ENCODE measurements at places on chromosomes 3 and 15.
A peak's percentile ranks its signal among the peaks of the same experiment; 100 is the strongest.

GRCh38 chr3:134998855-134999254 lies 203.8 kb downstream of the EPHB1 start:
- no peak for DNase-seq

- DNase-seq = no peak
These were observed 51.8 kb upstream of the PLXND1 start for GRCh38 chr3:129658110-129658843.

DNA sequence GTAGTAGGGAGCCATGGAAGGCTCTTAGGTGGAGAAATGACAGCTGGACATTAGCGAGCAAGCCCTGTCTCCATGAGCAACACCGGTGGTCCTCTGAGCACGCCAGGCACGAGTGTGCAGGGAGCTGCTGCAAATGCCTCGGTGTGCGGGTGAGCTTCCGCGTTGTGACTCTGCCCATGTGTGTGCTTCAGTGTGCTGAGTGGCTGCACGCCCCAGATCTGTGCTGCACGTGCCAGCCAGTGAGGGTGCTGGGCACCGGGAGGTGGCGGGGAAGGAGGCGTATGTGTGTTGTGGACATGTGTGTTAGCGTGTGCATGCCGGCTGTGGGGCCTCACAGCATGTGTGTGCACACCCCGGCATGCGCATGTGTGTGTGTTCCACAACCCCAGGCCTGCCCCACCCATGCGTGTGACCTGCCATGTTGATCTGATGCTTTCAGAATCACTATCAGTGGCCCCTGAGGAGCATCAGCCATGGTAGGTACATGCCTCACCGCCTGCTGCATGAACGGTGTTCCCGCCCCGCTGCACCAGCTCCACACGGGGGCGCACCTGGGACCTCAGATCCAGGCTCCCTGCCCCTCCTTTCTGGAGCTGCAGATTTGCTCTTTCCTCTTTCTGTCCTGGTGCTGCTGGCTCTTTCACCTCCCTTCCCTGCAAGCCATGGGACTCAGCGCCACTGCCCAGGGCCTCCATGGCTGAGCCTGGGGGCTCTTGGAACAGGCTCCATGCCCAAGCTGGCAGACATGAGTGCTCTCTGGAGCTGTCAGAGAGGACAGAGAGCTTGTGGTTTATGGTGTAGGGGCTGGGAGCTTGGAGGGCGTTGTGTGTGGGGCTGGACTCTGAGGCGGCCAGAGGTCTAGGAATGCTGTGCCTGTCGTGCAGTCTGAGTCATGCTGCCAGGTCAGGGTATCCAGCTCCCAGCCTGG lies 169.4 kb downstream of the TBC1D2B start:
- DNase-seq = peak; percentile 12

- no peak for DNase-seq
These were observed 237.8 kb upstream of the NR2E3 start for GRCh38 chr15:71572452-71573053.

GRCh38 chr3:136805795-136806194 lies 13.1 kb upstream of the SLC35G2 start:
- no peak for DNase-seq

GRCh38 chr3:110859336-110859735 lies 212.3 kb upstream of the NECTIN3 start:
- no peak for DNase-seq

DNA sequence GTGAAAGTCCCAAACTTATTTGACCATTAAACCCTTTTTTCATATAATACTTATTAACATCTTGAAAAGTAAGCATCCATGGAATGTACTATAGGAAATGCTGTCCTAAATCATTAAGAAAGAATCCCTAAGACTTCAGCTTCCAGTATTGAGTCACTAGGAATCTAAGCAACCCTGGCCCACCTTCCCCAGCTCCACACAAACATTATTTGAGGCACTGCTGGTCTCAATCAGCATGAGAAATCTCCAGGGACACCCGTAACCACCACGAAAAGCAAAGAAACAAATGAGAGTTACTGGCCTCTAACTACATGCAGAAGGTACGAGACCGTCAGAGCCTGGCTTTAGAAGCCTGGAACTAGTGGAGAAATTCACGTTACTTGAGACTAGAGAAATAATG lies 68.2 kb downstream of the POLQ start:
- no peak for DNase-seq

GRCh38 chr3:120568598-120568997 lies 27.5 kb upstream of the NDUFB4 start:
- DNase-seq = no peak

DNA sequence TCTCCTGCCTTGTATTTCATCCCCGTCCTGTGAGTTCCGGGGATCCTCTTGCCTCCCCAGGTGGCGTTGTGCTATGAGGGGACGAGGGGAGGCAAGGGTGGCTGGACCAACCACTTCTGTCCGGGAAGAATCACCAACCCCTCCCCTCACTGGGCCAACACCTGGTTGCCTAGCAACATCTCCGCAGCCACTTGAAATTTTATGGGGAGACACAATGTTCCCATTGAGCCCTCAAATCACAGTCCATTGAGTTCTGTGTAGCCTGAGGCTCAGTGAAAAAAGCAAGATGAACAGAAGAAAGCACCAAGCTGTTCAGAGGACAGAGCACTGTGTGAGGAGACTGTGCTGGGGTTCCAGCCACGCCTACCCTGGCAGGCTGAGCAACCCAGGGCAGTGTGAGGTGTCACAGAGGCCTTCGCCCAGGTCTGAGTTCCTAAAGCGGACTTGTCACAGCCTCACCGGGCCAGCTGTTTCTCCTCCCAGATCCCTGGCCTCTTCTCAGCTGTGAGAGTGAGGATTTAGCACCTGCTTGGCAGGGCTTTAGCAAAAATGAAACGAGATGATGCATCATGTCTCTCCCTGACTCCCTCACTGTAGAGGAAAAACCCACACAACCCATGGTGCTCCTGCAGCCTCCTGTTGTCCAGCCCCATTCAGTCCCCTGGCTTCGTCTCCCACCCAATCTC lies 76.8 kb downstream of the ATP2B2 start:
- DNase-seq = no peak

GRCh38 chr15:75203908-75204263 lies 2.2 kb downstream of the C15orf39 start:
- DNase-seq = no peak

DNA sequence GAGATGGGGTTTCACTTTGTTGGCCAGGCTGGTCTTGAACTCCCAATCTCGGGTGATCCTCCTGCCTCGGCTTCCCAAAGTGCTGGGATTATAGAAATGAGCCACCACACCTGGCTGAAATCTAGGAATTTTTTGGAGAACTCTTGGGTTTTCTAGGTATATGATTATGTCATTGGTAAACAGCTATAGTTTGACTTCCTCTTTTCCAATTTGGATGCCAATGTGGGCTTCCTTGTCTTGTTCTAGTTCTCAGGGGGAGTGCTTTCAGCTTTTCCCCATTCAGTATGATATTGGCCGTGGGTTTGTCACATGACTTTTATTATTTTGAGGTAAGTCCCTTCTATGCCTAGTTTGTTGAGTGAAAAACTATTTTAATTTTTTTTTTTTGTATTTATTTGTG lies 17.9 kb downstream of the KCNMB3 start:
- DNase-seq = no peak

- DNase-seq = no peak
These were observed 78.7 kb downstream of the ITPR1 start for GRCh38 chr3:4571690-4572334.
